ENCODE measurements at places on chromosomes 4 and X.

- DNase-seq, result no peak
Measured at GRCh38 chrX:72117636-72118210, 14.0 kb downstream of the RTL5 start.

DNA sequence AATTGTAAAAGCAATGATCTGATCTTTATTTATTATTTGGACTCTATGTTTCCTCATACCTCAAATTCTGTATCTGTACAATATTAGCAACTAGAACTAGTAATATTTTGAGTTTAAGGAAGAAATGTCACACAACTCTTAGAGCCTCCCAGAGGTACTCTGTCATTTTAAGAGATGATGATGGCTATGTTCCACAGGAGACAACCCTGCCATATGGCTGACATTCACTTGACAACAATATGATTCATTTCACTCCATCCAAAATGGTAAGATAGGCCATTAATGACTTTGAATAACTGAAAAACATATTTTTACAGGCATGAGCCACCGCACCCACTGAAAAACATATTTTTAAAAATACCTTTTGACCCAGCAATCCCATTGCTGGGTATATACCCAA, 190.3 kb downstream of the MAML3 start:
- no peak for DNase-seq

GRCh38 chrX:40171513-40172400, 74.0 kb upstream of the BCOR start:
- peak; percentile 58 for DNase-seq

DNA sequence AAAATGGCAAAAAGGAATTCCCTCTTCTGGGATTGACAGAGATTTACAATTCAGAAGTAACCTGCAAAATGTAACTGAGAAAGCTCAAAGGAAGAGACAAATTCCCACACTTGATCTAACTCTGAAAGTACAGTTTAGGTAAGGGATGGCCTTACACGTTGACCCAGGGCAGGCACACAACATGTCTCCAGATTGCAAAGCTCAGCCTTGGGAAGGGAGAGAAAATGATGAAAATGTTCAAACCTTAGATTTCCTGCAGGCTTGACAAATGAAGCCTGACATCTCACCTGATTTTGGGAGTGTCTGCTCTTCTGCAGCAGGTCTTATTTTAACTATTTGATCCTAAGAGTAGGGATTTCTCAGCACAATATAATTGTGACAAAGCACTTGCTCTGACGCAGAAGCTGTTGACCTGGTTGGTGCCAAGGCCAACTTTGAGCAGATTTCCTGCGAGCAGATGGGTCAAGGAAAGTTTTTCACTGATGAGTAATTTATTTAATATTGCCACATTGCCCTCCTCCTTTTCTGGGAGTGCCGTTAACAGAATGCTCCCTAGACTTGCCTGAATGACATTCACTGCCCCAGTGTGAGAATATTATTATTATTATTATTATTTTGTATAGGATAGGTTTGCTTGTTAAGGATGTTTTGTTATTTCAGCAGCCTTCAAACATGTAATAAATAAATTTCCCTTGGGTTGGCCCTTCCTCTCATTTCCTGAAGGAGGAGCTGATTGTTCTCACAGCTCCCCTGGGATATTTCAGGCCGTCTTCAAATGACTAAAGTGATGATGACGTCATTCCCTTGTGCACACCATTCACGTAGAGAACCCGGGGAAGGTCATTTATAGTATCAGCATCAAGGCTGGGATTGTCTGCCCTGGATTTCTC, 157.1 kb downstream of the VEGFC start:
- DNase-seq, result peak; percentile 14
